GM04504 (cell line): ENCODE measurements at places on chromosomes 13 and 19.
A peak's percentile ranks its signal among the peaks of the same experiment; 100 is the strongest.

- DNase-seq, result no peak
Measured at GRCh38 chr13:33479105-33479504, 193.6 kb upstream of the STARD13 start.

DNA sequence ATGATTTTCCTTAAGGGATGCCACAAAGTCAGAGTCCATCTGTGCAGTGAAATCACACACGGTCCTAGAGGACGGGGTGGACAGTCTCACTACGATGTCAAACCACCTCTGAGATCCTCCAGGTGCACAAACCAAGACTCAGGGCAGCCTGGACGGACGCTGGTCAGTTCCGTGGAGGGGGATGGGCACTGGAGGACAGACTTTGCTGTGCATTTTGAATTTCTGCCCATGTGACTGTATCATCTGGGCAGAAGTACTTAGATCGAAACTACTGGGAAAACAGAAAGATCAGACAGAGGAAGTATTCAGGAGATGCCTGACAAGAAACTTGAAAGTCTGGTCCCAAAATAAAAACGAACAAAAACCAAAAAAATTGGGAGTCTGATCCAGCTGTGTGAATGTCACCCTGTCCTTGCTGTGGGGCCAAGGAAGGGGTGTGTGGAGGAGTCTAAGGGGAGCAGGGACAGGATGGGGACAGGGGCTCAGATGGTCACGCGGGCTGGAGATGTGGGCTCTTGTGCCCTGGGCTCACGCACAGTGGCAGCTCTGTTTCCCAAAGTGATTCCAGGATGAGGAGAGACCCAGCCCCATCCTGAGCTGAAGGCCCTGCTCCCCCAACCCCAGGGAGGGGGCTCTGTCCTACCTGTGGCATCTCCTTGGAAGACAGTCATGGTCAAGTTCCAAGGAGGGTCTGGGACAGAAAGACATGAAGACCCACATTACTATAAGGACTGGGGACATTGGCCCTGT is 1.5 kb downstream of the SIGLEC8 start:
- DNase-seq, result no peak

DNA sequence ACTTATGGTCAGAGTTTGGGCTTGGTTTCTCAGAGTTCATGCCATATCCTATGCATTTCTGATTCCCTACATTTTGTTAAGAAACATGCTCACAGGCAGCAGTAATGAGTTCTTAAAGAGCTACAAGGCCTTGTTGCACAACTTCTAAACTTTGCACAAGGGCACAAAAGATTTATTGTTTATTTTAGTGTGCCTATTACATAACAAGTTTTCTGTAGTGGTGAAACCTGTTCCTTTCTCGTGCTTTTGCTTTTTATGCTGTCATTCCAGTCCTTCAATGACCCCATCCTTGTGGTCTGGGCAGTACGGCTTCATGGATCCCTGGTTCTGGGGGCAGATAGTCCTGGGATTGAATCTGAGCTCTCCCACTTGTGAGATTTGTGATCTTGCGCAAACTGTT is 17.8 kb downstream of the ZNF507 start:
- DNase-seq, result no peak

DNA sequence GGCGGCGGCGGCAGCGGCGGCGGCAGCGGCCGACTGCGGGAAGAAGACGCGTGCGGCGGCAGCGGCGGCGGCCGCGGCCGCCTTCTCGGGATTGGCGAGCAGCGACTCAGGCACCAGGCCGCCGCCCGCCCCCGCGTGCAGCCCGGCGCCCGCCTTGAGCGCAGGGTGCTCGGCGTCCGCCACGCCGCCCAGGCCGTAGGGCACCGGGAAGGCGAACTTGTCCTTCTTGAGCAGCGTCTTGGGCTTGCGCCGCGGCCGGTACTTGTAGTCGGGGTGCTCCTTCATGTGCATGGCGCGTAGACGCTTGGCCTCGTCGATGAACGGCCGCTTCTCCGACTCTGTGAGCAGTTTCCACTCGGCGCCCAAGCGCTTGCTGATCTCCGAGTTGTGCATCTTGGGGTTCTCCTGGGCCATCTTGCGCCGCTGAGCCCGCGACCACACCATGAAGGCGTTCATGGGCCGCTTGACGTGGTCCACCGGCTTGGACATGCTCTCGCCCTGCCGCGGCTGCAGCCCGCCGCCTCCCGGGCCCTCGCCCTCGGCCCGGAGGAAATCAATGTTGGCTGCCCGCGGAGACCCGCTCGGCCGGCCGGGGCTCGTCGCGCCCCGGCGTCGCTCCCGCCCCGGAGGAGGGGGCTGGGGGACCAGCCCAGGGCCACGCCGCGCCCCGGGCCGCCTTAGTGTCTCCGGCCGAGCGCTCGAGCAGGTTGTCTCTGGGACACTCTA is 621 bp downstream of the SOX21 start:
- DNase-seq, result no peak

GRCh38 chr19:57245959-57246358 is 5.5 kb downstream of the ZNF805 start:
- DNase-seq, result no peak

GRCh38 chr13:84399320-84400085 is 517.2 kb upstream of the SLITRK1 start:
- DNase-seq, result no peak

DNA sequence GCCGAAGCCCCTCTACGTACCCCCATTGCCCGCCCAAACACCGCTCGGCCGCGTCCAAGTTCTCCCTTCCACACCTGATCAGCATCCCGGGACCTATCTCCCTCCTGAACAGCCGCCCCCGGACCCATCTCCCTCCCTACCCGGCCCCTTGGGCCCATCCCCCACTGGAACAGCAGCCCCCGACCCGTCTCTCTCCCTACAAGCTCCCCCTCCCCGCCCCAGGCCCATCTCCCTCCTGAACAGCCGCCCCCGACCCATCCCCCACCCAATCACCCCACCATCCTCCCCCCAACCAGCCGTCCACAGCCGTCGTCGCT is 610 bp downstream of the ZSCAN1 start:
- no peak for DNase-seq

DNA sequence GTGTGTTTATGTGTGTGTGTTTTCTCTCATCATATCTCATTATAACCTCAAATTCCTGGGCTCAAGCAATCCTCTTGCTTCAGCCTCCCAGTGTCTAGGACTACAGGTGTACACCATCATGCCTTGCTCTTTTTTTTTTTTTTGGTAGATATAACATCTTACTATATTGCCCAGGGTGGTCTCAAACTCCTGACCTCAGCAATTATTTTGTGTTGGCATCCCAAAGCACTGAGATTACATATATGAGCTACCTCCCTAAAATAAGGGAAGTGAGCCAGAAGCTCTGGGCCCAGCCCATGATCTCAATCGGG is 448 bp upstream of the ZNF543 start:
- DNase-seq, result no peak

DNA sequence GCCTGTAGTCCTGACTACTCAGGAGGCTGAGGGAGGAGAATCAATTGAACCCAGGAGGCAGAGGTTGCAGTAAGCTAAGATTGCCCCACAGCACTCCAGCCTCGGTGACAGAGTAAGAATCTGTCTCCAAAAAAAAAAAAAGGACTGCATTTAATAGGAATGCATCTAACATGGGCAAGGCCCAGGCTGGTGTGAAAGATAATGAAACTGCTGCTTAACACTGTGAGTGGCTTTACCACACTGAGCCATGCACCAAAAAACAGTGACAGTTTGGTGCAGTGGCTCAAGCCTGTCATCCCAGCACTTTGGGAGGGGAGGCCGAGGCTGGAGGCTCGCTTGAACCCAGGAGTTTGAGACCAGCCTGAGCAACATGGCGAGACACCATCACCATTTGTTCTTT is 8.6 kb downstream of the GTF2F1 start:
- DNase-seq, result no peak

DNA sequence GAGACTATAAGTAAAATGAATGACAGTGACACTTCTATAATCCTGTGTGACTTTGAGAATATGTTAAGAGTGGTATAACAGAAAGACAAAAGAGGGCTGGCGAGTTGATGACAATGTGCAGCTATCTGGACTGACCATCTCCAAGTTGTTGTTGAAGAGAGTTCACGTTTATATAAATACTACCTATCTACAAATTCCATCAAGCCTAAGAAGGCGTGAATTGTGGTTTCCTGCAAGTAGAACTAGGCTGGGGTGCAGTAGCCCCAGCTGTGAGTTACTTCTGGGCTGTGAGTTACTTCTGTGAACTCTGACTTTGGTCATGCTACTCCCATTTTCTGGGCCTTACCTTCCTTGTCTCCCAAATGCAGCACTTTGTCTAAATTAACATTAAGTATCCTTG is 561.0 kb downstream of the TBC1D4 start:
- DNase-seq, result no peak

GRCh38 chr13:60351326-60351725 is 45.7 kb upstream of the TDRD3 start:
- DNase-seq, result peak; percentile 81

DNA sequence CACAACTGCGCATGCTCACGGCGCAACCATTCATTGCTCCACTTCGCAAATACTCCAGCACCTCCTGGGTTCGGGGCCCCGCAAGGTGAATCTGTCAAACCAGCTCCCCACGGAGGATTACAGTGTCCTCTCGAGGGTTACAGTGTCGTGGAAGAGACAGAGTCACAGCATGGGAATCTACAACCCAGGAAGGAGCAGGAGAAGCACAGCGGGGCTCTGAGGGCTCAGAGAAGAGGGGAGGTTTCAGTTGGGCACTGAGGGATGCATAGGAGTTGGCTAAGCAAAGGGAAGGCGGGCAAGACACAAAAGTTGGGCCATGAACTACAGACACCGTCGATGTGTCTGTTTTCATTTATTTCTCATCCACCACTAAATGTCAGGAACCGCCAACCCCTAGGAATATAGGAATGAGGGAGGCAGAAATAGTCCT is 1.0 kb upstream of the GTF2F1 start:
- no peak for DNase-seq

DNA sequence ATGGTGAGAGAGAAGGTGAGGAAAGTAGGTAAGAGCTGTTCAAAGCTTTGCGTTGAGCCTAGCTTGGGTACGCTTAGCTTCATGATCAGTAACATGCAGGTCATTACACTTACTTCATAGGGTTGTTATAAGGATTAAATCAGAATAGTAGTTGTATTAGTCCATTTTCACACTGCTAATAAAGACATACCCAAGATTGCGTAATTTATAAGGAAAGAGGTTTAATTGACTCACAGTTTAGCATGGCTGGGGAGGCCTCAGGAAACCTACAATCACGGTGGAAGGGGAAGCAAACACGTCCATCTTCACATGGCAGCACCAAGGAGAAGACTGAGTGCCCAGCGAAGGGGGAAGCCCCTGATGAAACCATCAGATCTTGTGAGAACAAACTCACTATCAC is 21.9 kb downstream of the GPALPP1 start:
- DNase-seq, result no peak

DNA sequence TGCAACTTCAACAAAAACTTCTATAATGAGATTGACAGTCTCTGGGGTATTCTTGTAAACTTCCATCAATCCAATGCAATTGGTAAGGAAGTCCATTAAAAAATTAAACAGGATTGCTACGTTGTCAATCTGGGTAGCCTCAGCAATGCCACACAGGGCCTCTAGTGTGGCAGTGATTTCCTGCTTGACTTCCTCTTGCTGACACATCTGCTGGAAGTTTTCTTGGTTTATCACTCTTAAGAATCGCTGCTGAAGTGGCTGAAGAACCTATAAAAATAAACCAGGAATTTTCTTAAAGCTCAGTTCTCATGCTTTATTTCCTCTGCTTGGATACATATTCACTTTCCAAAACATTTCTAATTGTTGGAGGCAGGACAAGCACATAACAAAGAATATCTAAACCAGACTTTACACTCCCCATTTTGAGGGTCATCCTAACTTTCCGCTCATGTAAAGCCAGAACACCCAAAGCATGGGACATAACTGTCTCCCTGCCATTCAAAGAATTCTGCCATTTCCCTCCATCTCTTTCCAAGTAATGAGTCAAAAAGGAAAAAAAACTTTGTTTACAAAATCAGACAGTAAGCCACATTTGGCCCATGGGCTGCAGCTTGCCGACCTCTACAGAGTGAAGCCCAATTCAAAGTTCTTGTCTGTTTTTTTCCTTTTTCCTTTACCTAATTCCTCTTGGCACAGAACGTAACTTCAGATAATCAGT is 23.2 kb upstream of the EEF1AKMT1 start:
- no peak for DNase-seq

GRCh38 chr13:49213997-49214916 is 5.9 kb upstream of the MLNR start:
- DNase-seq, result no peak
